Dorsolateral prefrontal cortex (tissue), 122 donors: ENCODE measurements at places on chromosomes 1 and 21. TPM values are rescaled to one million over a fixed set of nuclear protein-coding genes. Genes with fewer than 3 reads are reported as not detected.

Gene CLSTN1
- total RNA-seq, result 429 TPM

Gene PCAT6
- 1.9 TPM for total RNA-seq

Gene DCST2
- 0.88 TPM for total RNA-seq

Gene SLC6A17
- total RNA-seq, result 79.7 TPM

Gene CYYR1
- 3.7 TPM for total RNA-seq

Gene SRGAP2B
- 66.9 TPM for total RNA-seq

Gene DNAJC6
- 274 TPM for total RNA-seq

Gene ATP1B1
- 318 TPM for total RNA-seq

Gene GPR52
- 7.9 TPM for total RNA-seq

Gene ARHGAP29
- total RNA-seq, result 19.5 TPM

Gene JTB
- 72.0 TPM for total RNA-seq

Gene CLCA4
- 16.4 TPM for total RNA-seq

Gene MYBPH
- total RNA-seq, result not detected

Gene RNF186
- not detected for total RNA-seq

Gene HSF2BP
- total RNA-seq, result 3.2 TPM

Gene FCRL4
- not detected for total RNA-seq

Gene KIF17
- 25.8 TPM for total RNA-seq

Gene ALPL
- total RNA-seq, result 14.1 TPM

Gene TMEM125
- 5.3 TPM for total RNA-seq

Gene WDR4
- total RNA-seq, result 23.6 TPM

Gene AHDC1
- total RNA-seq, result 91.2 TPM

Gene TRIM17
- total RNA-seq, result 16.1 TPM

Gene BCL2L15
- 1.7 TPM for total RNA-seq

Gene NUP210L
- not detected for total RNA-seq

Gene BMP8B
- 3.1 TPM for total RNA-seq

Gene COL16A1
- 94.5 TPM for total RNA-seq

Gene LAMB3
- total RNA-seq, result 8.5 TPM

Gene SPRR2E
- total RNA-seq, result not detected

Gene RBBP4
- 151 TPM for total RNA-seq

Gene MARCKSL1
- 345 TPM for total RNA-seq

Gene PAX7
- 1.4 TPM for total RNA-seq

Gene RAP1GAP
- total RNA-seq, result 173 TPM

Gene WNT4
- total RNA-seq, result 1.3 TPM

Gene MSH4
- 4.7 TPM for total RNA-seq

Gene SMYD2
- total RNA-seq, result 29.0 TPM

Gene DMRTA2
- total RNA-seq, result 0.28 TPM

Gene ATF3
- 4.8 TPM for total RNA-seq

Gene OR2T33
- total RNA-seq, result not detected

Gene CELA2B
- not detected for total RNA-seq

Gene SPATA21
- total RNA-seq, result 0.16 TPM

Gene E2F2
- total RNA-seq, result not detected

Gene NBPF20
- 5.8 TPM for total RNA-seq

Gene DCST1
- not detected for total RNA-seq

Gene CD101
- total RNA-seq, result 5.4 TPM

Gene FAM167B
- total RNA-seq, result 1.8 TPM

Gene F5
- total RNA-seq, result 1.3 TPM

Gene OR6F1
- total RNA-seq, result not detected

Gene SPRR2F
- not detected for total RNA-seq

Gene CFAP45
- total RNA-seq, result not detected
